ENCODE measurements at places on chromosomes 12 and 14.

DNA sequence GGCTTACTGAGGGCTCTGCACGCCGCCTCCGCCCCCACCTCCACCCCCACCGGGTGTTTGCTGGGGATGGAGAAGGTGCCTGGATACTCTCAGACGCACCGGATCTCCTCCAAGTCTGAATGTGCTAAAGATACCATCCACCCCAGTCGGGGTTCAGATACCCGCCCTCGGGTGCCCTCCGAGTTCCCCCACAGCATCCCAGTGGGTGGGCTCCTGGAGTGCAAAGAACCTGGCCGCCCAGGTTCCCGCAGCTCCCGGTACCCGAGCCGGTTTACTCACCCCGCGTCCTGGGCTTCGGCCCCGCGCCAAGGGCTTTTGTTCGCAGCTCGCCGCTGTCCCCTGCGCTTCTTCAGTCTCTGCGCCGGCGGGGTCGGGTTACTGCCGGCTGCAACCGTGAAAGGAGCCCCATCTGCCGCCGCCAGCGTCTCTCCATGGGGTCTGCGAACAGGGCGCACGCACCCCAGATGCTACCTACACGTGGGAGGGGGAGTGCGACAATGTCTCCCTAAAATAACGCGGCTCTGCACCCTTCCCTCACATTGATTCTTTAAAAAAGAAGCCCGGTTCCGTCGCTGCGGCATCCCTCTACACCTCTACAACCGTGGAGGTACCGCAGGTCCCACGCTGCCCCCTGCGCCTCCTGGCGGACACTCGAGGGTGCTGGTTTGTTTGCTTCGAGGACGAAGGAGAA lies at the start of gene CCDC177:
CCDC177 (minus strand) TSS at position 609 of the 691 bp plus-strand sequence. CDS start 1,249 bp downstream, outside the sequence.
- no peak for DNase-seq

DNA sequence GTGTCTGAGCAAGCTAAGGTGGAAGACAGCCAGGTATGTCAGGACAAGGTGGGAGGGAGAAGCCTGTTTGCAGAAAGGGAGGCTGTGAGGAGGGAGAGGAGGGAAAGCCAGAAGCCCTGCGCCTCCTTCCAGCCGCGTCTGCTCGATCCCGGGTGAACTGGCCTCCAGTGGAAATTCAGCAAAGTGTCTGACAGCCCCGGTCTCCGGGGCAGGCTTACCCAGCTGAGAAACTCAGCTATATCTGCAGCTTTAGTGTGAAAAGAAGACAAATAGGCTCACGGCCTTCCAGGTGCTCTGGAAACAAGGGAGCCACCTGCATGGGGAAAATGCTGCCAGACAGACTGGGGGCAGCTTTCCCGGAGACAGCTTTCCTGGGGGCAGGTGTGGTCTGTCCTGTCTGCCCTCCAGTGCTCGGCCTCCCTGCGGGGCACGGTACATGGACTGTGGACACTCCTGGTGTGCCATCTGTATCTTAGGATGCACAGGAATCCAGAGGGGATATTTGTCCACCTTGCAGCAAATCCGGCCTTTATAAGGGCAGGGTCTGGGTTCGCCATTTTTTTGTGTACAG lies 6.3 kb downstream of the RFLNA start:
- no peak for DNase-seq

DNA sequence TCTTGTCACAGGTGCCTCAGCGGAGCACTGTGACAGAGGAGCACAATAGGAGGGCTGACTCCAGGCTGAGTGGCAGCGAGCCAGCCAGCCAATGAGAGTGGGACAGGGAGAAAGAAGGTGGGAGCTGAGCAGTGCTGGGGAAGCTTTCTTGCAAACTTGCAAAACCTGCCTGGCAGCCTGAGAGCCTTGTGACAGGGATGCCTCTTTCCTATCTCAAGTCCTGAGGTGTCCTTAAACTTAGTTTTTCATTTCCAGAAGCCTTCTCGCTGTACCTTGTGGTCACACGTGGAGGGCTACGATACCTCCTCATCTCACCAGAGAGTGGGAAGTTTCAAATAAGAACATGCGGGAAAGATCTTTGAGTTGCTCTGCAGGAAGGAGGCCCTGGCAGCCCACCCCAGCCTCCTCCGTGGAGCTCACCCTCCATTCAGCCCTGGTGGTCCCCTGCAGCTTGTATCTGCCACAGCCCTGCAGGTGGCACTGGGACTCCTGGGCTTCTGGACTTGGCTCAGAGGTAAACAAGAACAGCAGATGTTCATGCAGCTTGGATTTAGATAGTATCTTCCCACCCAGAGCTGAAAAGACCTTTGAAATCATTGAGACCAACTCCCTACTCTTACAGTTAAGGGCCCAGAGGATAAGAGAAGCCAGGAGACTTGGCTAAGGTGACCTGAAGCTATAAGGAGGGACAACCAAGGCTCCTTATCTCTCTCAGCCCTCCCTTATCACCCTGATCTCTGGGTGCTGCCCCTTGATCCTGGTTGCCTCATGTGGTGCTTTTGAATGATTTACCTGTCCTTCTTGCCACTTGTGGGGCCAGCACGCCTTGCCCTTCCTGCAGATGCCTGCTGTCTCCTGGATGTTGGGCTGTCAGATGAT lies 153.5 kb upstream of the MAX start:
- DNase-seq, result peak; percentile 85

DNA sequence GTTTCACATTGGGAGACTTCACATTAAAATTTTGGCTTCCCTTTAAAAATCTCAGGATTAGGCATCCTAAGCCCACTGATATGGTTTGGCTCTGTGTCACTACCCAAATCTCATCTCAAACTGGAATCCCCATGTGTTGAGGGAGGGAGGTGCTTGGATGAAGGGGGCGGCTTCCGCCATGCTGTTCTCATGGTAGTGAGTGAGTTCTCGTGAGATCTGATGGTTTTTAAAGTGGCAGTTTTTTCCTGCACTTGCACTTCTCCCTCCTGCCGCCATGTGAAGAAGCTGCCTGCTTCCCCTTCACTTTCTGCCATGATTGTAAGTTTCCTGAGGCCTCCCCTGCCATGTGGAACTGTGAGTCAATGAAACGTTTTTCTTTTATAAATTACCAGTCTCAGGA lies 65.7 kb upstream of the PLXNC1 start:
- DNase-seq, result no peak

DNA sequence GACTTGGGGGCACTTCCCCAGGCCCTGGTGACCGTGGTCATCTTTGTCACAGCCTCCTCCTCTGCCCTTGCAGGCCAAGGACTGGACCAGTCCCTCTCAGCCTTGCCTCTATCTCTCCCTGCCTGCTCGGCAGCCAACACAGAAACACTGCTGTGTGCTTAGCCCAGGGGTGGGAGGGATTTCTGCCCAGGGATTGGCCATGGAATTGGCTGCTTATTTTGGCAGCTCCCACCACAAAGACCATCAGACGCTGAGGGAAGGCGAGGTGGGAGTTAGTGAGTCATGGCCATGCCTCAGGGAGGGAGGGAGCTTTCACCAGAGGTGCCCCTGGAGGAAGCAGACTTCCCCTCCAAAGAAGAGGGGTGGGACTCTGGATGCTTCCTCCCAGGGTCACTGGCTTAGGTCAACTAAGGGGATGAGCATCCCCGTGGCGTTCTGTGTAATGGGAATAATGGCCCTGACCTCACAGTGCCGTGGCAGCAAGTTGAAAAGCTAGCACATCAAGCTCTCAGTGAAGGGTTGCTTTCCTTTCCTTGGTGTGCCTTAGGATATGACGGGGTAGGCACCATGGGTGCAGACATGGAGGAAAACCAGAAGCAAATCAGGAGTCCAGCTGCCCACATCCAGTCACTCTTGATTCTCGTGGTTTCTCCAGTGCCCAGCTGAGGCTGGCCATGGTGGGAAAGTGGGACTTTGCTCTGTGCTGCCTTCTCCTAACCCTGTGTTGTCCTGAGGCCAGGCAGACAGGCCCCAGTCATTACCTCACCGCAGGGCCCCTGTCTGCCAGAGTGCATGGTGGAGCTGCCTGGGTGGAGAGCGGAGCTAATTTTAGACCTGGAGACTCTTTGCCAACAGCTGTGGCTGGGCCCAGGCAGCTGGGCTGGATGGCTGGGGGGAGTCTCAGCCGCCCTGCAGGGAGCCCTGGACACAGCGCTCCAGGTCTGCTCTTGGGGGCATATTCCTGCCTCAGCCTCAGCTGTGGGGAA lies 21.4 kb downstream of the B4GALNT3 start:
- no peak for DNase-seq

DNA sequence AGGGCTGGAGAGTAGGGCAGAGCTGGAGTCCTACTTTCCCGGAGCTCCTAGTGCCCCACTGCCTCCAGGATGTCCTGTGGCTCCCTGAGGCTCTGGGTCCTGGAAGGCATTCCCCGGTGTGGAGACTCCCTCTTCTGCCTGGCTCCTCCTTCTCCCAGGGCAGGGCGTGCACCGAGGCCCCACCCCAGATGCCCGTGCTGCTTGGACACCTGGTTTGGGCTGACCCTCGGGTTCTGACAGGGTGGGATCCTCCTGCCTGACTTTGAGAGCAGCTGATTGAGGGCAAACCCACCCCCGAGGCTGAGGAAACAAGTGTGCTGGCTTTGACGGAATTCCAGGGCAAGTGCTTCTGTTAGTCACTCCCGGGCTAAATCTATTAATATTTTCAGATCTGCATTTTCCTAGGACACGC lies 15.4 kb downstream of the TEAD4 start:
- DNase-seq, result no peak

DNA sequence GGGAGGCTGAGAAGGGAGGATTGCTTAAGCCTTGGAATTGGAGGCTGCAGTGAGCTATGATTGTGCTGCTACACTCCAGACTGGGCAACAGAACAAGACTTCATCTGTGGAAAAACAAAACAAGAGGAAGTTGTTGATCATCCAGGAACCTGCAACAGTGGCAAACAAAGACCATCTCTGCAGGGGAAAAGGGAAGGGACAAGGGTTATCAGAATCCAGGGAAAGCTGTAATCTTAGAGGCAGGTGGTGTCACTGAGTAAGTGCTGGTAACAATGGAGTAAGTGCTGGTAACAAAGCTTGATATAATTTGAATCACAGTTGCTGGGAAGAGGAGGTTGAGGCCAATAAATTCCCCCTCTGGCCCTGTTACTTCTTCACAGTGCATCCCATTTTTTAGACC lies 27.5 kb upstream of the DCN start:
- no peak for DNase-seq

GRCh38 chr12:112792743-112793142 lies 1.2 kb downstream of the RPH3A start:
- no peak for DNase-seq

DNA sequence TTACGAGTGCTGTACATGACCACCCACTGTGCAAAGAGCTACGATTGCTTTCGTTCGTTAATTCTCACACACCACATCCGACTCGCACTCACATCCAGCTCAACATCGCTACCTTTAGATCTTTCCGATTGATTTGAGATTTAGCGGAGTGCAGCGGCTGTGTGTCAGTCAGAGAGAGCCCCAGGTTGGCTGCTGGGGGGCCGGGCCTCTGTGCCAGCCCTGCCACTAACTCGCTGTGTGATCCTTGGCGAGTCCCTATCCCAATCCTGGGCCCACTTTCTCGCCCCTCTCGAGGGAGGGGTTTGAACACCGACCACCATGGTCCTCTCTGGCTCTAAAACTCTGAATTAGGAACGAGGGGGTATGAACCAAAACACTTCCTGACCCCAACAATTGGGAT lies 8.6 kb downstream of the DLK1 start:
- DNase-seq, result no peak

- DNase-seq, result no peak
Measured at GRCh38 chr12:121738340-121738858, 25.8 kb downstream of the TMEM120B start.

GRCh38 chr12:101051901-101052550 lies 158.0 kb downstream of the SLC5A8 start:
- no peak for DNase-seq

GRCh38 chr12:92394895-92395294 lies 249.2 kb upstream of the BTG1 start:
- no peak for DNase-seq

DNA sequence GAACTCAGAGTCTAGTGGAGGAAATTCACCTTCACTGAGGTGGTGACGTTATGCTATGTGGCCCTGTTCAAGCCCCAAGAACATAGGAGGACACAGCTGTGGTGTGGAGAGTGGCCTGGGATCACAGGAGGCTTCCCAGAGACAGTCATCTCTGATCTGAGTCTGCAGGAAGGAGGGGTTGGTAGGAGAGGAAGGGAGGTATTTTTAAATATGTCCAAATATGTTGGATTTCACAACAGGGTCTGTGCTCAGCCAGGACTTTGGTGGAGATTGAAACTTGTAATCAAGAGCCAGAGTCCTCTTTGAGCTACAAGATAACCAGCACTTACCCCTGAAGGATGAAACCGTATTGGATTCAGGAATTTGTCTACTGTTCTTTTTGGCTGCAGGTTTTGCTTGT lies 26.4 kb upstream of the MED13L start:
- DNase-seq, result no peak

GRCh38 chr14:56351861-56352260 lies 227.7 kb upstream of the TMEM260 start:
- no peak for DNase-seq

GRCh38 chr14:98573082-98573481 lies 698.9 kb downstream of the BCL11B start:
- no peak for DNase-seq

DNA sequence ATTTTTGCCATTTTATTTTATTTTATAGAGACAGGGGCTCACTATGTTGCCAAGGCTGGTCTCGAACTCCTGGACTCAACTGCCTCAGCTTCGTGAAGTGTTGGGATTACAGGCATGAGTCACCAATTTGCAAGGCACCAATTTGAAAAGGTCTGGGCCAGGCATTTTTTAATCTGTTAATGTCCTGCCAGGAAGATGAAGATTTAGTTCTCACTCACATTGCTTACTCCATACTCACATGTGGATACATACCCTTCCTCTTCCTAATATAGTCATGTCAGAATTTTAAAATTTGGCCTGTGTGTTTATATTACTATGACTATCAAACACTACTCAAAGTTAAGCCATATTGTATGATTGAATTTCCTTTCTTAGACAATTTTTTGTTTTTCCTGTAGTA lies 15.3 kb upstream of the EML1 start:
- DNase-seq, result no peak

GRCh38 chr14:30016002-30016401 lies 88.4 kb upstream of the PRKD1 start:
- peak; percentile 42 for DNase-seq

DNA sequence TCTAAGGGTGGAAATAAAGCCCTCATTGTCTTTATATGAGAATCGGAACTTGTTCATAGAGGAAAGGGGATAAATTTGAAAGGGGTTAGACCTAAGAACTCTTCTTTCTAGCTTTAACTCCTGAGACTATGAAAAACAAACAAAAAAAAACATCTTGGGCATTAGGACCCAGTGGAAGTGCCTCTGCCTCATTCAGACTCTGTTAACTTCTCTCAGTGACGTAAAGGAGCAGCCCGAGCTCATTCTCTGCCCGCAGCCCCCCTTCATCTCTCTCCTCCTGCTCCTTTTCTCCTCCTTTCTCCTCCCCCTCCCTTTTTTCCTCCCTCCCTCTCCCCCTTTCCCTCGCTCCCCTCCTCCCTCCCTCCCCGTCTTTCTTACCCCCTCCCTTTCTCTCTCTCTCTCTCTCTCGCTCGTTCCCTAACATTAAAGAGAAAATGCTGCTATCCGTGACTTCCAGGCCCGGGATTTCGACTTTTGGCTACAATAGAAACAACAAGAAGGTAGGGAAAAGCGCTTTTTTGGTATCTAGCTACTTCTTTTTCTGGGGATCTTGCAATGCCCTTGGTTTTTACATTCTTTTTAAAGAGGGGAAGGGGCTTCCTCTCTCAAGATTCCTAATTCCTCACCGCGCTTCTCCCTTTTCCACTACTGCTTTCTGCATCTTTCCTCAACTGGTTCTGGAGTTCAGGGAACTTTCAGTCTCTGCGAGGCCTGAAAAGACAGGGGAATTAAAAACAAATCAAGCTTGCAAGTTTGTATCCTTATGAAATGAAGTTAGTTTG lies at the start of gene RBMS2:
RBMS2 (plus strand) TSS at position 231 of the 782 bp plus-strand sequence; CDS start at position 435, 204 bp downstream.
- peak; percentile 62 for DNase-seq
